ENCODE measurements at places on chromosomes 7 and 10. TPM values are rescaled to one million over a fixed set of nuclear protein-coding genes. Genes with fewer than 3 reads are reported as not detected.
A peak's percentile ranks its signal among the peaks of the same experiment; 100 is the strongest.

- DNase-seq = no peak
These were observed 119.4 kb downstream of the DYNC2I1 start for GRCh38 chr7:158975526-158976467.

TEX36 gene
- not detected for total RNA-seq

DNA sequence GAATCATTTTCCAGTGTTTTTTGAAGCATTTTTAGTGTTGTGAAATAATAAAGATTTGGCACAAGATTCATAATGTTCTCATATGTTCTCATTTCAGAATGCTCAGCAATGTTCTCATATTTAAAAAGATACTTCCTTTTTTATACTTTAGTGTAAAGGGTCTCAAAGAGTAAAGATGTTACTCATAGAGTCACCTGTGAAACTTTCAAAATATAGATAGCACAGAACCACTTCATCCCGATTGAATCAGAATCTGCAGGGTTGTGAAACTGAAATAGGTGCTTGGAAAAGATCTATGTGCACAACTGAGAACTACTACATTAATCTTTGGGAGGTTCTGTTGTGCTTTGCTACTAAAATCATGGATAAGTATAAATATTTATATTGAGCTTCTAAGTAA, 144.7 kb downstream of the MDFIC start:
- DNase-seq = no peak

GRCh38 chr10:3896161-3896560, 111.2 kb upstream of the KLF6 start:
- no peak for DNase-seq

DNA sequence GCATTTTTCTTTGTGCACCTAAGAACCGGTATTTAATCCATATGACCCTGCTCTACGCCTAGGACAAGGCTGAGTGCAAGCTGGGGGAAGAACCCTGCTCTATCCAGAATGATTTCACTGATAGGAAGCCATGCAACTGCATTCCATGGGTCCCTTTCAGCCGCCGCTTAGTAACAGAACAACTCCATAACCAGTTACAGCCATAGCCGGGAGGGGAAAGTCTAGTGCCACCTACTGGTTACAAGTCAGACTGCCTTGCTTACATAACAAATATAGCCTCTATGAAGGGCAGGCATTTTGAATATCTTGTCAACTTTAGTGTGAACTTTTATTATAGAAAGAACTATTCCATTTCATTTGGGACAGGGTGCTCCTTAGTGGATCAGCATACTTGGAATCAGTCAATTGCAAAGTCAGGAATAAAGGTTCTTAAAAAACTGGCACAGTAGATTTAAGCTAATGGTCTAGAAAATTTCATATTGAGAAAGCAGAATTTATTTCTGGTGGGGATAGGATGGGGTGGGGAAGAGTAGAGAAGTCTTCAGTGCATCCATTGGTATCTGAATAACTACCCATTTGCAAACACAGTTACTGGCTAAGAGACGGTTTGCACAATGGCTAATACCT, 521.7 kb downstream of the ADRA2A start:
- peak; percentile 61 for DNase-seq

GRCh38 chr7:30852744-30853288, 58.8 kb upstream of the AQP1 start:
- no peak for DNase-seq

DNA sequence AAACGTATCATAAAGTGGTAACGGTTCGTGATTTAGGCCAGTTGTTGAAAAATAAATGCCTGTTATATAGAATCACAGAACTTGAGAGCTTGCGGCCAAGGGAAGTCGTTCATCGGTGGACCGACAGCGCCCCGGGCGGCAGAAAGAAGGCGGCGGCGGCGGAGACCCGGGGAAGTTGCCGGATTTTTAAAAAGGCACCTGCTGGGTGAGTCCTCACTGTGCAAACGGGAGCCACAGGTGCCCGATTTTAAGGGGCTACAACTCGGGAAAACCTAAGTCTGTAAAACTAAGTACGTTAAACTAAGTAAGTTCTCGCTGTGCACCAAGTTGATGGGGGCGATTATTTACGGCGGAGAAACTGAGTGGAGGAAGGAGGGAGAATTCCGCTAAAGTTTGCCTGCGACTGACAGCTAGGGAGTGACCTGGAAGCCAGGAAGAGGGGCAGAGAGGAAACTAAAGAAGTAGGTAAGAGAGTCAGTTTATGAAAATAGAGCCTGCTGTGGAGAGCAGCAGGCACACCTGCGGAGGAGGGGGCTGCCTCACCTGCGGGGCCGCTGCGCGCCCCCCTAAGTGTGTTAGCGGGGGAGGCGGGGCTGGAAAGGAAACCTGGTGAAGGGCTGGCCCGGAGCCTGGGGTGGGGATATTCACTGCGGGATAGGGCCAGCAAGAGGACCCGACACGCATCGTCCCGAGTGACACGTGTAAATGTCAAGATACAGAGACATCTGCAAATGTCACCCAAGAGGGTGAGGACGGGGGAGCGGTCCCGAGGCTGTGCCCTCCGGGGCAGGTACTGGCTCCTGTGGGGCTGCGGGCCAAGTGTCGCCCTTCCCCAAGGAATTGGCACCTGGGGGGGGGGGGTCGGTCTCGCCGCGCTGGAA, 996 bp downstream of the ADAM12 start:
- peak; percentile 36 for DNase-seq

DNA sequence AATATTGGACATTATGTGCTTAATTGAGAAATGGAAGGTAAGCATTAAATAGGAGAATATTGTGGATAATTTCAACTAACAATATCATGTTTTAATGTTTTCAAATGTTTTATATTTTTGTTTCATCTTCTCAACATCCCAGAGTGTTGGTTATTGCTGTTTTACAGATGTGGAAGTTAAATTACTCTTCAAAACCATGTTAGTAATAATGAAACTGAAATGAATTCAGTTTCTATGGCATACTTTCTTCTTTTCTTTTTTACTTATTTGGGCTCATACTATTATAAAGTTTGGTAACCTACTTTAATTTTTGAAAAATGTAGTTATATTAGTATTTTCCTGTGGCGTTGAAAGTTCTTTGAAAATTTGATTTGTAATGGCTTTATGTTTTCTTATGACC, 4.2 kb downstream of the GLRX3 start:
- no peak for DNase-seq

- DNase-seq = no peak
These were observed 33.5 kb upstream of the ADAM12 start for GRCh38 chr10:126421756-126422256.

- no peak for DNase-seq
These were observed 12.3 kb downstream of the NHLRC2 start for GRCh38 chr10:113866551-113867394.

- no peak for DNase-seq
These were observed at the start of gene INSYN2A for GRCh38 chr10:127196282-127197153. TSS of gene INSYN2A (minus strand) at chr10:127196591. CDS start at chr10:127176395, 20,196 bp downstream.

DNA sequence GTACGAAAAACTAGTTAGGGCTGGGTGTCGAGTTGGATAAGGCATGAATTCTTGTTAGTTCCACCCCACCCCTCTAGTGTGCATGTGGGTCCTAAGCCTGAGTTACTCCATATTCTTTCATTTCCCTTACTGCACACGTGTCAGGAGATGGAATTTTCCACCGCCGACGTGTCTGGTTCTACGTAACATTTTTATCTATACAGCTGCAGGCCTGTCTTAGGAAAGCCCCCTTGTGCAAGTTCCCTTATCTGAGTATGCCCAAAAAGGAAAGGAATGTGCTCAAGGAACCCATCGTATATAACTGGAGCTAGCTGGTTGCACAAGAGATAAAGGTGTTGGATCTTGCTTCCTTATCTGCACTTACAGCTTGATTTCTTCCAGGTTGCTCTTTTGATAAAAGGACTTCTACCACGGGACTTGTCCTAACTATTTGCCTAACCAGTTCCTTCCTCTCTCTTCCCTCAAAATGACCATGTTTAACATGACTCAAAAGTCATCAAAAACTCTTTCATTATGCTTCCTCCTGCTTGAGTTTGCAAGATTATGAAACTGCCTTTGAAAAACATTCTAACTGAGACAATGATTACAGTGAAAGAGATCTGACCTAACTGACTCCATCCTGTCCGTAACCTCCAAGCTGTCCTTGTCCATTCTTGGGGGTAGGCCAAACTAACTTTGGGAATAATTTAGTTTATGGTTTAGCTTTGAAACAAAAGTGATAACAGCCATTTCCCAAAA, 181.4 kb downstream of the AKR1D1 start:
- peak; percentile 97 for DNase-seq

GRCh38 chr7:28533731-28534531, 121.6 kb downstream of the CREB5 start:
- no peak for DNase-seq

GRCh38 chr10:13959443-13960359, 371.0 kb downstream of the FRMD4A start:
- no peak for DNase-seq

DNA sequence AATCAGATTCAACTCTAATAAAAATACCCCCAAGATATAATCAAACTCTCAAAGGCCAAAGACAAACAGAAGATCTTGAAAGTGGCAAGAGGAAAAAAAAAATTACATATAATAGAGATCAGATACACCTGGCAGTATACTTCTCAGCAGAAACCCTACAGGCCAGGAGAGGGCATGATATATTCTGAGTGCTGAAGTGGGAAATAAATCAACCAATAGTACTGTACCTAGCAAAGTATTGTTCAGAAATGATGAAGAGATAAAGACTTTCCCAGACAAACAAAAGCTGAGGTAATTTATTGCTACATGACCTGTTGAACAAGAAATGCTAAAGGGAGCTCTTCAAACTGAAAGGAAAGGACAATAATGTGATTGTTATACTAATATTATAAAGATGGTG, 291.9 kb downstream of the SH2D4B start:
- DNase-seq = no peak

DNA sequence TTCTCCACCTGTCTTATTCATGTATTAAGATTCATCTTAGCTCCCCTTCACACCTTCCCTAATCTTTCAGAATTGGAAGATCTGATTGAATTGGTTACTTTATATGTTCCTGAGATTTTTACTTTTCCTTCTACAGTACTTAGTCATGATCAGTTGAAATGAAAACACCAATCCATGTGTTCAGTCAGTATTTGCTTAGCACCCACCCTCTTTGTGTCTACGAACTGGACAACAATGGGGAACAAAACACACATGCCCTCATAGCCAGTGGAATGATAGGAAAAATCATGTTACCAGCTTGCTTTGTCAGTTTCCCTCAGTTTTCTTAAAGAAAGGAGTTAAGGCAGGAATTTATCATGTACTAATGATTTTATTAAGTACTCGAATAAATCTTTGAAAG, 2.0 kb downstream of the MASTL start:
- no peak for DNase-seq

- no peak for DNase-seq
These were observed 63.6 kb downstream of the ITGB8 start for GRCh38 chr7:20394284-20394683.

PAX2 gene
- not detected for total RNA-seq

FEZF1 gene
- not detected for total RNA-seq

CYP3A4 gene
- not detected for total RNA-seq

DNA sequence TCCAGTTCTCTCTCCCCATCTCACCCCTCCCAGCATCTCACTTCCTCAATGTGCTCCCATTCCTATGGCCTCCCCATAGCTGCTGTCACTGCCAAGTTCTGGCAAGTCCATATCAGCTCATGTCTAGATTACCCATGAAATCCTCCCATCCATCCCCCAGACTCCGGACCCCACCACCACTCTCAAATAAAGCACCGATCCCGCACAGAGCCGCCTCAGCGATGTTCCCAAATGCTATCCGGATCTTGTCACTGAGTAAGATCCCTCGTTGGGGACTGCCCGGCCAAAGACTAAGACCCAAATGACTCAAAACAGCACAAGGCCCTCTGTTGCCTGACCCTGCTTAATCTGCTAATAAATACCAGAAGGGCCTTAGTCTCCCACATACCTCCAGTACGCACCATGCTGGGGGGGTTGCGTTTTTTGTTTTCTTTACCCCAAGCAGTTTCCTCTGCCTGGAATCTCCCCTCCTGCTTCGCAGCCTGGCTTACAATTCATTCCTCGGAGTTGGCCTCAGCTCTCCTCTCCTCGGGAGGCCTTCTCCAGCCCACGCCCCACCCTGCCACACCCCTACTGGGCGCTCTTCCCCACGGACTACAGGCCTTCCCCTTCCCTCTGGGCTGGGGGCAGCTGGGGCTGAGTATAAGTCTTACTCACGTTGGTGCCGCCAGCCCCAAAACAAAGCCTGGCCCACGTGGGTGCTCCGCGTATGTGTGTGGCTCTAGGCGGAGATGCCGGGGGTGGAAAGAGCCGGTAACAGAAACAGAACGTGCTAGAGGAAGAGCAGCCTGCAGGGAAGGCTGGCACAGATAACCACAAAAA, 1.8 kb upstream of the DUSP5 start:
- peak; percentile 48 for DNase-seq

DNA sequence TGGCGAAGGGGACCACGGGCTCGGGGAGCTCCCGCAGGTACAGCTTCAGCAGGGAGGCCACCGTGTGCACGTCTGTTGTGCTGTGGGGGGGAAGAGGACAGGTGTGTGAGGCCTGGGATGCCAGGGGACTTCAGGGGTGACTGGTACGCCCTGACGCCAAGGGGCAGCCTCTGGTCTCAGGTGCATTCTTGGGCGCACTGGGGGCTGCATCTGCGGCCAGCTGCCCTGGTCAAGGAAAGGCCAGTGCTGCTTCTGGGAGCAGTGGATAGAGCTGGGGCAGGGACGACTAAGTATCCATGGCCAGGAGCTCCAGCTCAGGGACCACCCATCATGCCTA, 148.5 kb downstream of the MAPK8 start:
- DNase-seq = no peak

COL13A1 gene
- total RNA-seq = under 0.01 TPM

ACTR3C gene
- total RNA-seq = 26.4 TPM

HHEX gene
- total RNA-seq = 68.7 TPM

MKI67 gene
- total RNA-seq = 2.4 TPM

DNA sequence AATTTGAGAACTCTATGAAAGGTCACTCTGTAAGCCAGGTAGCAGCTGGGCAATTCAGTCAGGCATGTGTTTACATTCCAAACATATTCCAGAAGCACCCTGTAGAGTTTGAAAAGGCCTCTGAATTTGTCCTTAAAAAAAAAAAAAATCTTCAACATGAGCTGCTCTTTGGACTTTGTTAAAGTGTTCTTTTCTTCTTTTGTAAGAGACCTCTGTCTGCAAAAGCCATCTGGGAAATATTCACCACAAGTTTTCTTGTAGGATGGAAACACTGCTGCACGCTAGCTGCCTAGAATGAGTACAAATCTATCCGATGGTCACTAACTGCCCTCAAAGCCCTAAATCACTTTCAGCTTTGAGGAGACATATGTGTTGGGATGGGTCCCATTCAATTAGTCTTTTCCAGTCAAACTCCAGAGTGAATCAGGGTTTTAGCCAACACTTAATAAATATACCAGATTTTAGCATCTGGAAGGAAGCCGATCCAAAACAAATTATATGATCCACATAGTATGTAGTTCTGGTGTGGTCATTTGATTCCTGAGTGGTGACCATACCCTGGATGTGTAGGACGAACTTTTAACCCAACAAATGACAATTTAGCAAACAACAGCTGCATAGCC, 85.9 kb downstream of the CD36 start:
- no peak for DNase-seq

- DNase-seq = no peak
These were observed 40.0 kb downstream of the MKI67 start for GRCh38 chr10:128086003-128086863.

PRPS1L1 gene
- under 0.01 TPM for total RNA-seq

CALHM1 gene
- not detected for total RNA-seq
